ENCODE measurements at places on chromosomes 2 and 18.

GRCh38 chr2:57802243-57802642 lies 244.4 kb upstream of the VRK2 start:
- DNase-seq, result no peak

- DNase-seq, result no peak
Measured at GRCh38 chr2:190105554-190105953, 43.0 kb upstream of the MSTN start.

- DNase-seq, result no peak
Measured at GRCh38 chr2:147846412-147847081, 1.7 kb downstream of the ACVR2A start.

DNA sequence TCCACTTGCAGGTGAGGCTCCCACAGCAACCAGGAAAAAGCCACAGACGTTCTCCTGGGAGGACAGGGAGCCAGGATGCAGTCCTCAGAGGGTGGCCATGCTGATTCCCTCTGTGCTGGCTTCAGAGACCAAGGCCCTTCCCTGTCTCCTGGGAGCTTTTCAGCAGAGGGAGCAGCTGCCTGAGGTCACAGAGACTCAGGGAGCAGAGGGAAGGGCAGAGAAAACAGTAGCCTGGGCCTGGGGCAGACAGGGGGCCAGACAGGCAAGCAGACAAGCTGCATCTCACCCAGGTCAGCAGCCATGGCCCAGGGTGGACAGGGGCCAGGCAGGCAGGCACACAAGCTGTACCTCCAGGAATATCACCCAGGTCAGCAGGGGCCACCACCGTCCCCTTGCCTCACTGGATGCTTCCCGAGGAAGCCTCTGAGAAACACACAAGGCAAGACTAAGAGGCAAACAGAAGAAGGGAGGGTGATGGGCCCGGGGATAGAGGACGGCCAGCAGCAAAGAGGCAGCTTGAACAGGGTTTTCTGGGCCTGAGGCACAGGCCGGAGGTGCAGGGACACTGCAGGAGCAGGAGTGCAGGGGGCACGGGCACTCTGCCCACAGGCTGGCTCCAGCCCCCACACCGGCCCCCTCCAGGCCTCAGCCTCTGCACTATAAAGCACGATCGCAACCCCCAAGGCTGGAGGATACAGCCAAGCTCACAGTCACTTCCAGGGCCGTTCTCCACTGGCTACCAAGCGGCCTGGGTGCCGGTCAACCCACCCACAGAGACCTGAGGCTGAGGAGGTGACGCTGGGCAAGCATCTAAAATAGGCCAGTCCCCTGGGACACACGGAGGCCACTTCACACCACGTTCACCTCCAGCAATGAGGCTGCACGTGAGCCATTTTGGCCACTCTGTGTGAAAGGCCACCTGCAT lies 6.1 kb downstream of the SLC66A2 start:
- DNase-seq, result no peak

GRCh38 chr2:57376985-57377384 lies 669.6 kb upstream of the VRK2 start:
- DNase-seq, result no peak

DNA sequence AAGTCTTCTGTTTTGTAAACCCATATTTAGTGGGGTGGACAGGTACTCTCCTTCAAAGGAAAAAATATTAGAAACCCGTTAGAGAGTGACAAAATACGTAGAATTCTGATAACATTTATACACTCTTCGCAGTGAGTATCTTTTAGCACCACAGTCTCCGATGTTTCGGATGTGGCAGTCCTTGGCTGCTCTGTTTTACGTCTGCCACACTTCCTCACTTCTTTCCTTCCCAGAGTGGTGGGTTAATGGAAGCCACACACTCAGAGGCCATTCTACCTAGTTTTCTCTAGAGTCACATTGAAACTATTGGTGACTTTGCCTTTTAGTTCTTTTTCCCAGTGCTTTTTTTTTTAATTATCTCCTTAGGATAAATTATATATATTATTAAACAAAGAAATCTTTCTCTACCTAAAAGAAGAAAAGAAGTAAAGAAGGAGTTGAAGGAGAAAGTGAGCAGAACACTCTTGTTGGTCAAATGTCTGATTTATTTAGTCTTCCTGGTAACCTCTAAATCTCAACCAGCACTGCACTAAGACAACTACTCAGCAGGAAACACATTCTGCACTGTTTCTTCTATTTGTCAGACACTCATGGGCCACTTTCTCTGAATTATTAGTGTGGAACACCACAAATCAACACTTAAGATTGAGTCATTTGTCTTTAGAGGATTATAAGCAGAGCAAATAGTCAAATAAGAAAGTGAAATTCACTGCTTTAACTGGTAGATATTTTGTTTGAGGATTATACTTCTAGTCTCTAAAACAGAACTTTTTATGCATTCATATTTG lies 451.3 kb upstream of the TMEFF2 start:
- no peak for DNase-seq

DNA sequence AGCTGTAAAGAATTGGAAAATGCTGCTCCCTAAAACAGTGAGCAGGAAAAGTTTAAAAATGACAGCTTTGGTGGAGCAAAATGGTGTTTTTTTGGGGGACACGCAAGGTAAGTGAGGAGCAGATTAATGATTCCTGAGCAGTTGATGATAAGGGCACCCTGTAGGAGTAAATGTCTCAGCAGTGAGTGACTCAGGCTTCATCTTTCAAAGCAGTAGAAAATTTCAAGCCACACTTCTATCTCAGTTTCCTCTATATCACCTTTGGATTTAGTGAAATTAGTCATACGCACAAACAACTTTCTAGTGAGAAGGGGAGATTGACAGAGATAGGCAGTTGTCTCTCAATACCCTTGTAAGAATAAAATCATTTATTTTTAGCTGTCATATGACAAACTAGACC lies 709.0 kb upstream of the FAM98A start:
- no peak for DNase-seq

DNA sequence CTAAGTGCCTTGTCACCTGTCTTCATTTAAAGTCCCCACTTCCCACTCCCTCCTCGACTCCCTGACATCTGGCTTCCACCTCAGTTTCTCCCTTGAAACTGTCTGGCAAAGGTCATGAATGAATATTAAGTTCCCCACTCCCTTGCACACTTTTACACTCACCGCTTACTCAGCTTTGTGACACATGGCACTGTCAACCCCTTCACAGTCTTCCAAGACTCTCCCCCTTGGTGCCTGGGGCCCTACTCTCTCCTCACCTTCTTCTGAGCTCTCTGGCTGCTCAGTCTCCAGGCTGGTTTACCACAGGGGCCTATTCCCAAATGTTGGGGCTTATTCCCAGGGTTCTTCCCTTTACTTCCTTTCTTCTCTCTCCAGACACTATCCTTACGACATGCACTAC lies 17.9 kb upstream of the PTPN4 start:
- DNase-seq, result no peak

- no peak for DNase-seq
Measured at GRCh38 chr2:44430342-44430741, 68.6 kb downstream of the CAMKMT start.

DNA sequence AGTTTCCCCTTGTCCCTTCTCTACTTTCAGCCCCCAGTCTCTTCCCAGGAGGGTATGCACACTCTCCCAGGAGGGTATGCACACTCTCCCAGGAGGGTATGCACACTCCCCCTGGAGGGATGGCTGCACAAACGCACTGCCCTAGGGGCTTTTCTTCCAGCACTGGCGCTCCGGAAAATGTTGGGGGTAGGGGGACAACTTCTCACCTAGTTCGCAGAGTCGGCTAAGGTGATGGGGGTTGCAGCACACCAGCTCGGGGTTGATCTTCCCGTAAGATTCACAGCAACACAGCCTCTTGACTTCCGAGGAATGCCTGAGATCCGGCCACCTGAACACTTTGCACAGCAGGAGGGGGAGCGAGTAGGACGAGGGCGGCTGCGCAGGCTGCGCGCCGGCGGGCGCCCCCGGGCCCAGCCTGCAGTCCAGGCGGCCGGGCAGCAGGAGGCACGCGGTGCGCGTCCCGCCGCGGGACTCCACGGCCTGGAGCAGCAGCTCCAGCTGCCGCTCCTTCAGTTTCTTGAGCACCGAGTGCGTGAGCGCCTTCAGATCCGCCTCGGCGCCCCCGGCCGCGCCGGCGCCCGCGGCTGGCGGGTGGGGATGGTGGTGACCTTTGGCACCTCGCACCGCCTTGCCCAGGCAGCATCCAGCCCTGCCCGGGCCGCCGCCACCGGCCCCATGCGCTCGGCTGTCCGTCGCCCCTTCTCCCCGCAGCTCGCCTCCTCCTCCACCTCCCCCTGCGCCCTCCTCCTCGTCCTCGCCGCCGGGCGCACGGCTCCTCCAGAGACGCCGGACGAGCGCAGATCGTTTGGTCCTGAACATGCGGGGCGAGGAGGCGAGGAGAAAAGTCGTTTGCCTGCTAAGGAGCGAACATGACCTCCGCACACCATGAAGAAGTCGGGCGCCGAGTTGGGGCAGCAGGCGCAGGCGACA lies 894 bp downstream of the SMAD7 start:
- DNase-seq, result no peak

DNA sequence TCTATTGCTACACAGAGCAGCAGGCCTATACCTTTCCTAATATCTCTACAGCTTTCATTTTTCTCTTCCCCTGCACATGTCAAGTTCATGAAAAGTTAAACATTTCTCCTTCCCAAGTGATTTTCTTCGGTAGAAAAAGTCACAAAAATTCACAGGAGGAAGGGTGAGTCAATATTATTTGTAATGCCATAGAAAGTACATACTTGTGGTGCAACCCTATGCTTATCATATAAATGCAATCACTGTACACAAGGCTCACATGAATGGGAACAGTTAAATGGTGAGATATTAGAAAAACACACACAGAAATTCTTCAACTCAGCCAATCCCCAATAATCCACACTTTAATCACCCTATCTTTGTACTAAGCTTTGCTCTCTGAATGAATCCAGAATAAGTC lies 651.6 kb downstream of the LRRTM4 start:
- DNase-seq, result no peak

All from stimulated activated CD4-positive, alpha-beta T cell treated with anti-CD3 and anti-CD28 coated beads, TNF-alpha, amount 100 ng/mL, for 48 hours (primary cell).